ENCODE measurements at places on chromosomes 12 and 14. TPM values are rescaled to one million over a fixed set of nuclear protein-coding genes. Genes with fewer than 3 reads are reported as not detected.

WNT1 gene
- not detected for total RNA-seq

RNASE7 gene
- total RNA-seq = not detected

C12orf50 gene
- total RNA-seq = not detected

VAMP1 gene
- total RNA-seq = 2.8 TPM

DDX24 gene
- total RNA-seq = 110 TPM

DNA sequence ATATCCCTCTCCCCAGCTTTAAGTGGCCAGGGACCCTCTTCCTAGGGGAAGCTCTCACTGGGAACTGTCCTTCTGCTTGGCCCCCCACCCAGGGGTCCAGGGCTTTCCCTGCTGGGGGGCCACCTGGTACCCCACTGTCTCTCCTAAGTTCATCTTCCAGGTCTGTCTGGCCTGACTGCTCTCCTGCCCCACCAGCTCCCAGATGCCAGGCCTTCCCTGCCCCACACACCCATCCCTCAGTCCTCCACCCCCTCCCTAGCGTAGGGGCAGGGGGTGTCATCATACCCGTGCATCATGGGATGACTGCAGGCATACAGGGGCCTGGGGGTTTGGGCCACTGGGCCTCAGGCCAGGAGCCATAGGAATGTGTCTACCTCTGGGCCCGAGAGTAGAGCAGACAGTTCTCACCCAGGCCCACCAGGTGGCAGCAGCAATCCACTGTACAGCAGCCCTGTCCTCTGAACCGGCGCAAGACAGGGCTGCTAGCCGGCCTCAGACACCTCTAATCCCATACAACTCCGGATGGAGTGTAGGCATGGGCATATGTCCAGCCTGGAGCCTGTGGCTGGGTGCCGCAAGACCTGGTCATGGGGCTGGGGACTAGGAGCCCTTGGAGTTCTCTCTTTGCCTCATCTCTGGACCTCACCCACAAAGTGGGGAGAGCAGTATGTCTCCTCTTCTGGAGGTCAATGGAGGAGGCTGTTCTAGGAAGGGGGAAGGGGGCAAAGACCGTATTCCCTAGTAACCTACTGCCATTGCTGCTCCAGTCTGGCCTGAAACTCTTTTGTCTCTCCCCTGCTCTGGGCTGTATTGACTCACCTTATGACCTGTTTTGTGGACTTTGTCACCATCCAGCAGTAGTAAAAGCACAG is 10.0 kb upstream of the SMARCD1 start:
- peak; percentile 75 for DNase-seq

DNA sequence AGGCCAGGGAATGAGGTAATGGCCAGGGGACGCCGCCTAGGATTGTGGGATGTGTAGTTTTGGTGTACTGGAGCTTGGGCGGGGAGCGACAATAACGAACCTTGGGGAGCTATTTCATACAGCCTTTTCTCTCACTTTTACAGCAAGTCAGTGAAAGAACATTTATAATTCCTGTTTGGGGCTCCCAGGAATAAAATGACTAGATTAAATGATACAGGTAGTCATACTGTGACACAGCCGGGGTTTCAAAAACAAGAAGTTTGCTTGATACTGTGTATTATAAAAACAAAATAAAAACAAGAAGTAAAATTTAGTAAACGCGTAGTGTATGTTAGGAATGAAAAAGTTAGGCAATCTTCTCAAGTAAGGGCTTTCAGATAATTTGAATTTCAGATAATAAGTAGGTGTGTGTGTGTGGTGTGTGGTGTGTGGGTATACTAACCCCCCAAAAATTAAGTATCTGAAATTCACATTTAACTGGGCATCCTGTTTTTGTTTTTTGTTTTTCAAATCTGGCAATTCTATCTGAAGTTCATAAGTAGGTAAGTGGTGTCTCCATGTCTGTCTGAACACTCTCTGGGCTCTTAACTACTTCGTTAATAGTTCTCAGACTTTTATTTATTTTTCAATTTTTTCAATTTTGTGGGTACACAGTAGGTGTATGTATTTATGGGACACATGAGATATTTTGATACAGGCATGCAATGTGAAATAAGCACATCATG is 458 bp upstream of the DCTN2 start:
- no peak for DNase-seq

GRCh38 chr12:25993901-25994651 is 35.6 kb downstream of the RASSF8 start:
- peak; percentile 91 for DNase-seq

DNA sequence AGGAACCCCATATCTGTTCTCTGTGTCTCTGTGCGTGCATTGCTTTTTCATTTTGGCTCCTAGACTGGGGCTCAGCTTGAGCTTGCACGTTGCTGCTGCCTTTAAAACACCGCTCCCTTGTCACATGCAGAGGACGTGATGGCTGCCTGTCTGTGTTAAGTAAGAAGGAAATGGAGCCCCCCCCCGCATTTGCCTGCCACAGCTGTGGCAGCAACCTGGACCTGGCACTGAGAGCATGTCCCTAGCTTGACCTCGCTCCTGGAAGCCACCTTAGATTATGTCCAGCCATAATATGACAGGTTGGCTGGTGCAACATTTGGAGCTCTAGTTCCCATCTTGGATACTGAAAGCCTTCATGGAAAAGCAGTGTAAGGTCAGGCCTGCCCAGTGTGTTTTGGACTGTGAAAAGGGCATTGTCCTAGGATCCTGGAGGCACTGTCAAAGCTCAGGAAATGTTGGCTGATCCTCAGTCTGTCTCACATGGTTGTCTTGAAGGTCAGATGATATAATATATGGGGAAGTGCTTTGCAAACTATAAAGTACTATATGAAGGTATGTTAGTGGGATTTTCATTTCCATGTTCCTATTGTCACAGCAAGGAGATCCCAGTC is 73.8 kb downstream of the PRKCH start:
- DNase-seq = no peak

GRCh38 chr12:55676707-55677106 is 31.0 kb downstream of the ITGA7 start:
- no peak for DNase-seq

- no peak for DNase-seq
These were observed 172.1 kb downstream of the TTC7B start for GRCh38 chr14:90643982-90644670.

DNA sequence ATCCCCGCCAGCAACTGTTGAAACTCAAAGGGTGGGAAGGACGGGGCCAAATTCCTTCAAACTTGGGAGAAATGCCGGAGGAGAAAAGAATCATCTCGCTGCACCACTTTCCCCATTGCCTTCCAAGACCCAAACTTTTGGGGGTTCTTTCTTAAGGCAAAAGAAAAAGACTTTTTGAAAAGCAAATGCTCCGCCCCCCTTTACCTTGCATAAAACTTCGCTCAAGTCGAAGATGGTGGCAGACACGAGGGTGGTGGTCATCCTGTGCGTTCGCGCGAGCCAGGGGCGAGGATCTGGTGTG is 239 bp downstream of the ZFP36L1 start:
- no peak for DNase-seq

GRCh38 chr12:76137606-76138005 is 53.1 kb upstream of the NAP1L1 start:
- DNase-seq = no peak

DNA sequence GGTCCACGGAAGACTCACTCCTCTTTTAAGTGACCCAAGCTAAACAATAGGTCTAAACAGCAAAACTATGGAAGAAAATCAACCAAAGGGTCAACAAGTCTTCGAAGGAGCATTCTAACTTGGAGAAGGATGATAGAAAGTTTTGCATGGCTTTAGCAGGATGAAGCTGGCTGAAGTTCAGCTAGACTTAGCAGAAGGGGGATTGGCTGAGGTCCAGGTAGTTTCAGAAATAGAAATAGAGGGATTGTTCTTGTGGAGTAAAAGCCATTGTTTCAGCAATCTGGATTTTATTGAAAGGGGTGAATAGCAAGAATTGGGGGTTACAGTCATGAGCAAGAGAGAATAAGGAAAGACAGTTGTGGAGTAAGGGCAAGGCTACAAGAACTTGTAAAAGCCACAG is 84.7 kb upstream of the TSPAN8 start:
- no peak for DNase-seq

Data from H4 (cell line).